ENCODE measurements at places on chromosomes 3 and 15.
A peak's percentile ranks its signal among the peaks of the same experiment; 100 is the strongest.

GRCh38 chr3:111069974-111070771 is 1.4 kb upstream of the NECTIN3 start:
- DNase-seq: no peak

- DNase-seq: no peak
Observed at GRCh38 chr15:66872405-66872804, 170.4 kb downstream of the SMAD6 start.

- DNase-seq: no peak
Observed at GRCh38 chr3:69590111-69590510, 149.2 kb upstream of the MITF start.

DNA sequence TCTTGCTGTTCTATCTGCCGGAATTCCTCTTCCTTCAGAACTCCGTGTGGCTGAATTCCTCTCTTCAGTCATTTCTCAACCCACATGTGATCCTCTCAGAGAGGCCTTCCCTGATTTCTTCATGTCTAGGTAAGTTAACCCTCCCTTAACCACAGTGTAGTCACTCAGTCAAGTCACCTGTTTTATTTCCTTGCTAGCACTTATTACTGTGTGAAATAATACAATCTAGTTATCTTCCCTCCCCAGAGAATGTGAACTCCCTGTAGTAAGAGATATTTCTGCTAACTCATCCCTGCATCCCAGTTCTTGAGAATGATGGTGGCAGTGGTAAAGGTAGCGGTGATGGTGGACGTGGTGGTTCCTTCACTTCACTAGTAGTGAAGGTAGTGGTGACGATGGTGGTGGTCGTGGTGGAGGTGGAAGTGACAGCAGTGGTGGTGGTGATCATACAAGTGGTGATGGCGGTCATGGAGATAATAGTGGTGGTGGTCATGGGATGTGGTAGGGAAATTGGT is 33.3 kb downstream of the COL6A5 start:
- no peak for DNase-seq

GRCh38 chr3:99624496-99625236 is 13.7 kb upstream of the COL8A1 start:
- DNase-seq: no peak

DNA sequence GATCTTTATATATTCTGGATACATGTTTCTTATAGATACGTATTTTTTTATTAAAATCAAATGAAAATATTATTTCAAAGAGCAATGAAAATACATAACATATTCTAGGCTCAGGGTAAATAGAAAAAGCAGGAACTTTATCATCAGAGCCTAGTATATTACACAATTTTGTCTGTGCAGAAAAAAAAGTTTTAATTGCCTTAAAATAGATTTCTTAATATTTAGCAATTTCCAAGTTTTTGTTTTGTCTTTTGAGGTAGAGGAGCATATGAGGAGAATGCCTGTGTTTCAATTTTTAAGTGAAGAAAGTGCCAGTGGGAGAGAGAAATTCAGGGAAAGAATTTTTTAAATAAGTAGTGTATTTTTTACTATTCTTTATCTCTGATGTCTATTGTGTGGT is 10.5 kb downstream of the CAPN7 start:
- no peak for DNase-seq

- no peak for DNase-seq
Observed at GRCh38 chr3:7421065-7421464, 560.1 kb downstream of the GRM7 start.

DNA sequence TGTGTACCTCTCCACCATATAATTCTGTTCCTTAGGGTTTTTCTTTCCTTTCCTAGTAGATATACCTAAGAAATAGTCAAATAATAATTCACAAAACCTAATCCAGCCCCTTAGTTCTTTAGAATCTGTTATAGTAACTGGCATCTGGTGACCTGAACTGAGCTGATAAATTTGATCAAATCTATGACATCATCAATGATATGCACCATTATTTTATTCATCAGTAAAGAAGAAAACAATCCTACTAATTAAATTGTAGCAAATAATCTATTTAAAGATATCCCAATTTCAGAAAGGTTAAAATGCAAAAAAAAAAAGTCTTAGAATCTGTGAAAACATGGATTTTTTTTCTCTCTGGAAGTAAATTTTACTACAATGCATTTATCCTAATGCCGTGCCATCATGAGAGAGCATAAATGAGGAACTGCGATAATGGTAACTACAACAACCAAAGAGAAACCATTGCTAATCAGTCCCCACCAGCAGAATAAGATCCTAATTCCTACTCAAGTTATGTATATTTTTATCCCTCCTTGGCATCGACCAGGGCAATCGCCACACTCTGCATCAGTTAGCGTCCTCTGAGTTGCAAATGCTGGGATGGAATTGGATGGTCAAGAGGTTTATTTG is 6.6 kb upstream of the MNS1 start:
- no peak for DNase-seq

DNA sequence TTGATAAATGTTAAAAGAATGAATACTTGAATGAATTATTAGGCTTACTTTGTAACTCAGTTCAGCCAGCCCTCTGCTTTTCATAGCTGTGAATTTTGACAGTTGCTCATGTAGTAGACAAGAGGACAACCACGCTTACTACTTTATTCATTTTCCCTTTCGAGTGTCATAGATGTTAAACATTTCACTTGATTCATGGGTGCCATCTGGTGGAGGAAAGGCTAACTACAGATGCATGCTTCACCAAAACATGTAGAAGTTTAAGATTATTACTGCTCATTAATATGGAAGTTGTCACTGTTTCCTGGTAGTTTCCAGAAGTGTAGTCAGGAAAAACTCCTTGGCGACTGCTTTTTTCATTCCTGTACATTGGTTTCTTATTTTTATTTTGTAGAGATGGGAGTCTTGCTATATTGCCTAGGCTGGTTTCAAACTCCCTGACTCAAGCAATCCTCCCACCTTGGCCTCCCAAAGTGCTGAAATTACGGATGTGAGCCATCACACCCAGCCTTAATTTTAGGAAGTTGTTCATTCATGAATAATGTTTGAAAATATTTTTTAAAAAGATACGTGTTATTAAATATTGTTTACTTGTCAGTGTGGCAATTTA is 163.2 kb downstream of the B3GALNT1 start:
- DNase-seq: peak; percentile 53

DNA sequence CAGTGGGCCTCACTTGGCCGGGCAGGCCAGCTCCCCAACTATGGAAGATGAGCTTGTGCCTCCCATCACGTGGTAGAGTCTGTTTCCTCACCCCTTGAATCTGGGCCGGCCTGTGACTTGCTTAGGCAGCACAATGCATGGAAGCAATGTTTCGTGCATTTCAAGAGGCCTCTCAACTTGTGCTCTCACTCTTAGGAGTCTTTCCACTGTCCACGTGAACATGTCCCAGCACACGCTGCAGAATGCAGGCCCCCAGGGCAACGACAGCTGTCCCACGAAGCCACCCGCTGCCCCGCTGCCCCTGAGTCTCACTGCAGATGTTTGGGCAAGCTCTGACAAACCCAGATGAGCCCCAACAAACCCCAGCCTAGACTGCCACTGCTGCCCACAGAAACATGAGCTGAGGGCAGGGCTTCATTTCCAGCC is 27.2 kb upstream of the SLC41A3 start:
- no peak for DNase-seq

DNA sequence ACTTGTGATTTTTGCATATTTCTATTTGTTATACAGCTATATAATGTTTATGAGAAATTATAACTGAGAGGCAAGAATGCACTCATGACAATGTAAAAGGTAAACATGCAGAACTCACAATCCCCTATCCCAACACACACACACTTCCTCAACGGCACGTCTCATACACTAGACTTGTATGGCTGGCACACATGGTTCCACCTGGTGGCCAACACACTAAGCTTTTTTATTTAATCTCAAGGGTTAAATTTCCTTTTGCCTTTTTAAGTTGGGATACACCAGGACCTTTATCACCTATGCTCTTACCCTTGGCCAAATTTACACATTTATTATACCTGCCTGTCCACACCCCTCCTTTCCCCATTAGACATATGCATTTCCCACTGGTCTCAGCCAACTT is 88.6 kb upstream of the PSMD6 start:
- no peak for DNase-seq

GRCh38 chr3:137222736-137223225 is 265.0 kb downstream of the IL20RB start:
- DNase-seq: no peak

DNA sequence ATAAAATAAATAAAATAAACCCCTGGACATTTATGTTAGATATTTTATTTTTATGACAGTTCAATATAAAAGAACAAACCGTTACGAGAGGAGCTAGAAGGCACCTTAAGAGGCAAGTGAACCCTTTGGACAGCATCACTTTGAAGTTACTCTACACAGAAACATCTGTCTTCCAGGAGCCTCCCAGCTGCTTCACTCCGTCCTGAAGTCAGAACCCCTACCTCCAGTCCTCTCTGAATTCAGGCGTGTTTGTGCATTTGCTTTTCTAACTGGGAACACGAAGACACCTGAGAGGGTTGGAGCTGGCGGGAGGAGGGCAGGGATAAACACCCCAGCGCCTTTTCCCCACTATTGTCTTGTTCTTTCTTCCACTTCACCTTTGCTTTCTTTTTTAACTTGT is 46.2 kb downstream of the CMTM7 start:
- DNase-seq: no peak

GRCh38 chr3:5690904-5691532 is 503.5 kb downstream of the EDEM1 start:
- DNase-seq: no peak

DNA sequence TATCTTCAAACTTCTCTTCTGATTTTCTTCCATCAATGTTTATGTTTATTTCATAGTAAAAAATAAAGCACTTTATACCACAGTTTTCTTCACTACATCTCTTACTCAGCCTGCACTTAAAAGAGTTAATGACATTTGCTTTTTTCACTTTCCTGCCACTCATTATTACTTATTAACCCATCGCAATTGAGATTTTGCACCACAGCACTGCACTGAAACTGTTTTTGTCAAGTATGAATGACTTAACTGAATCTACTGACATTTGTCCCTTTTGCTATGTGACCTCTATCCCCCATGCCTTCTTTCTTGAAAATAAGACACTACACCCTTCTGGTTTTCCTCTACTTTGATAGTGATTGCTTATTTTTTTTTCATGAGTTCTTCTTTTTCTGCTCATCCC is 739.7 kb upstream of the DPPA4 start:
- no peak for DNase-seq

- no peak for DNase-seq
Observed at GRCh38 chr3:138103466-138103865, 11.9 kb downstream of the DZIP1L start.

GRCh38 chr3:183411216-183411922 is 17.1 kb downstream of the MCF2L2 start:
- no peak for DNase-seq

- no peak for DNase-seq
Observed at GRCh38 chr15:47609693-47610092, 107.6 kb upstream of the SEMA6D start.

DNA sequence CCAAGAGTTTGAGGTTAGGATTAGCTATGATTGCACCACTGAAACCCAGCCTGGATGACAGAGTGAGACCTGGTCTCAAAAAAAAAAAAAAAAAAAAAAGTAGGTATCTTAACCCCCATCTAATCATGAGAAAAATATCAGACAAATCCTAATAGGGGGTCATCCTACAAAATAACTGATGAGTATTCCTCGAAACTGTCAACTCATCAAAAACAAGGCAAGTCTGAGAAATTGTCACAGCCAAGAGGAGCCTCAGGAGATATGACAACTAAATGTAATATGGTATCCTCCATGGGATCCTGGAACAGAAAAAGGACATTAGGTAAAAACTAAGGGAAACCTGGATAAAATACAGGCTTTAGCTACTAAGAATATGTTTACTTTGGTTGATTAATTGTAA is 70.6 kb downstream of the LRRC49 start:
- DNase-seq: no peak

DNA sequence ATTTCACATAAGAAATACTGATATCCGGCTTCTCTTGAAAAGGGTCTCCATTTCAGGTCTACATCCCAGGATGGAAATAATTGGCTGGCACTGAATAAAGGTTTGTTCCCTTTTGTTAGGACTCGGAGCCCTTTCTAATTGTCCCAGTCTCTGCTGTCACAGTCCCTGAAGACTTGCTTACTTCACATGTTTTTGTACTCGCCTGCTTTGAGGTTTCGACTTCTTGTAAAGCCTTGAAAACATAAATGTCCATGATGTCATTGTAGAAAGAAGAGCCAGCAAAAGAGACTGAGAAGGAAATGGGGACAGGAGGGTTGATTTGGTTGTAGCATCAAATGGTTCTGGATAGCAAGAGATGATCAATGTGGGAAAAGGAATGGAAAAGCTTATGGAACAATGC is 963.4 kb upstream of the SEMA6D start:
- DNase-seq: no peak

DNA sequence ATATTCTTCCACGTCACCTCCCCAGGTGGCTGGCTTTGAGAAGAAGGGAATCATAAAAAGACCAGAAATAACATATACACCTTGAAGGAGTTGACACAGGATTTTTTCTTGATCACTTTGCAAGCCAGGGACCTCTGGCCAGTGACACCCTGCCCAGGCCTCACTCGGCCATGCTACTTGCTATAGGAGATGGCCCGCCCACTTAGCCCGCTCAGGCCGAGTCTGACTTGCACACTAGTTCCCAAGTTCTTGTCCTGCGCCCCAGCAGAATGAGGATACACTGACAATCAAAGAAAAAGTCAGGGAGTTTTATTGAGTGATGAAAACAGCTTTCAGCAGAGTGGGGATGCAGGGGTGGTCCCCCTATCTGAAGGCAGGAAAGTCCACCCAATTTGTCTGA is 1046.1 kb upstream of the CFAP20DC start:
- DNase-seq: no peak

DNA sequence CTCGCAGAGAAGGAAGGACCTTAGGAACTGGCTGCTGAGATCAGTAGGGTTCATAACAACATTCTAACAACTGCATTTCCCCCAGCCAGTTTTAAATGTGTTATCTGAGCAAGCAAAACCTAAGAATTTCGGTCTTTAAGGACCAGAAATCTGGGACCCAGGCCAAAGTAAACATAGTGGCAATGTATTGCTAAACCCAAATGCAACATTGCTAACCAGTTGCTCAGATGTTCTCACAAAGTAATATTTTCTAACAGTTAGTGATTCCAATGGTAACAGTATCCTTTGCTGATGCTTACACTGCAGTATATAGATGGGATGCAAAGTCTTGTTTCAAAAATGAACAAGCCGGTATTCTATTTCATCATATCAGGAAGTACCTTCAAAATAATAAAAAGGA is 254.3 kb downstream of the RYR3 start:
- DNase-seq: no peak

Data from gastrocnemius medialis (tissue), 4 donors.